SHP77 treated with DMSO at 0.1 percent for 48 hours (cell line): ENCODE measurements at places on chromosomes 16 and 17.

GRCh38 chr17:8459107-8459506 lies 23.4 kb downstream of the NDEL1 start:
- no peak for DNase-seq

DNA sequence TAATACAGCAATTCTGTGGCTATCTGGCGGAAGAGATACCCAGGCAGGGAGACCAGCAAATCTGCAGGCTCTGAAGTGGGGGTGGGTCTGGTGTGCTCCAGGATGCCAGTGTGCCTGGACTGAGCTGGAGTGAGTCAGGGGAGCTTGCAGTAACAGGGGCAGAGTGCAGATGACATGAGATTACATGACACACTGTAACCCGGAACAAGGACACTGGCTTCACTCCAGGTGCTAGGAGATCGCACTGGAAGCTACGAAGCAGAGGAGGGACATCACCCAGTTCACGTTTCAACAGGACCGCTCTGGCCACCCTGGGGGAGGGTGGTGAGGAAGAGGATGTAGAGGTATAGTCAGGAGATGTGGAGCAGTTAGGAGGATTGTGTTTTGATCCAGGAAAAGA lies 475.6 kb downstream of the CDH13 start:
- DNase-seq: no peak

GRCh38 chr17:8337802-8338752 lies 1.6 kb upstream of the ODF4 start:
- DNase-seq: no peak

DNA sequence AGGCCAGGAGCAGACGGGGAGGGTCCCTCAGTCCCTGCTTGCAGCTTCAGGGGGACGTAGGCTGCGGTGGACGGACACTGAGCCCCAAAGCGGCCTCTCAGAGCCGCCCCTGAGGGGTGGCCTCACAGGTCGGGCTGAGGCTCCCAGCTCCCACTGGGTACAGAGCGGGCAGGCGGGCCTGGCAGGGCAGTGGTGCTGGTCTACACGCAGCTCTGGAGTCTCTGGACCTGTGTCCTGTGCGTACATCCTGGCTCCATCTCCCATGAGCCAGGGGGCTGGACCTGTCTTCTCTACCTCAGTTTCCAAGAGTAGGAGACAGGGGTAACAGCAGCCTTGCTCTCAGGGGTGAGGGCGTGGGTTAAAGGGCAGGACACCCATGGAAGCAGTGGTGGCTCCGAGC lies 1.7 kb downstream of the DPEP1 start:
- DNase-seq: no peak

DNA sequence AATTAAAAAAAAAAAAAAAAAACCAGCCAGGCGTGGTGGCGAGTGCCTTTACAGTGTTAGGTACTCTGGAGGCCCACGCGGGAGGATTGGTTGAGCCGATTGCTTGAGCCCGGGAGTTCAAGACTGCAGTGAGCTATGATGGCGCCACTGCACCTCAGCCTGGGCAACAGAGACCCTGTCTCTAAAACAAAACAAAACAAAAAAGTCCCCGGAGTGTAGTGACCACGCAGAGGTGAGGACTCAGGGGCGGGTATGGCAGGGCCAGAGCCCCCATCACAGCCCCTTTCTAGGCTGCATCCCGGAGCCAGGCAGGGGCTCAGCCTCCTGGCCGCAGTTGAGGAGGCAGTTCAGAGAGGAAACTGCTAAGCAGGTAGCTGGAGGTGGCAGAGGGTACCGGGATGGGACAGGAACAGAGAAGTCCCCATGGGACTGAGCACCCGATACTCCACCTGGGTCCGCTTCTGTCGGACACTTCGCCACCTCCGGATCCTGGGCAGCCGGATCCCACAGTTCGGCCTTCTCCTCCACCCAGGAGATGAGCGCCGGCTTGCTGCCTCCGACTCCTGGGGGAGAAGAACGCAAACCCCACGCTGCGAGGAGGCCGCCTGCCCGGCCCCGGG lies 800 bp downstream of the ZNF747 start:
- no peak for DNase-seq

DNA sequence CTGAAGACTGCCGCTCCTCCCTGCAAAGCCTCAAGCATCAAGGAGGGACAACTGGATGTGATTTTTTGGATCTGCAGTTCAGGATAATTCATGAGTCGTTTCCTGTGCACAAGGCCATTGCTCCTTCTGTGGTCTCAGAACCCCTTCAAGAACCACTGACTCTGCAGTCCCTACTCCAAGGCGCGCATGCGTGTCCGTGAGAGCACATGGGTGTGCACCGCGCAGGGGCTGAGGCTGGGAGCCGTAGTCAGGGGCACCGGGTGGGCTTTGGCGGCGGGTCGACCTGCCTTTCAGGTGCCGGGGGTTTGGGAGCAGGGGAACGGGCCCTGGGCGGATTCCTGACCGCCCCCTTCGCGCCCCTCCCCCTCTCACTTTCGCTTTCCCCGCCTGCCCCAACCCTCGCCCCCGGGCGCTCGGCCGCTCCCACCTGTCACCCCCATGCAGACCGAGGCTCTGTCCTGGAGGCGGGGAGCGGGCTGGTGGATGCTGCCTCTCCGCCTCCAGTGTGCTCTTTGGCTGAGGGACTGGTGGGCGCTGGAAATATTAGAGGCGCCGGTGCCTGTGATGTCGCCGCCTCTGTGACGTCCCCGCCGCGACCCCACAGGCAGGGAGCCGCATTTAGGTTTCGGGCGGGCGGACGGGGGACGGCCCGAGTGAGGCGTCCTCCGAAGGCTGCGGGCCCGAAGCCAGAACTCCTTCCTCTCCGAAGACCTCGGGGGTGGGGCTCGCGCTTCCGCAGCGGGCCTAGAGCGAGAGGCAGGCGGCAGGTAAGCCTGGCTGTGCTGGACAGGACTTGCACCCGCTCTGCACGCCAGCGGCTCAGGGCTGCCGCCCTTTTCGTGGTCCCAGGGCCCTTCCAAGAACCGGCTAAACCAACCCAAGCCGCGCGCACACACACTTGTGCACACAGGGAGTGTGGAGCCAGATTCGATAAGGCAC lies at the start of gene SPATA32:
Gene SPATA32 (minus strand): TSS at position 518 of the 939 bp plus-strand sequence. CDS start 78 bp downstream, at position 440.
- no peak for DNase-seq

DNA sequence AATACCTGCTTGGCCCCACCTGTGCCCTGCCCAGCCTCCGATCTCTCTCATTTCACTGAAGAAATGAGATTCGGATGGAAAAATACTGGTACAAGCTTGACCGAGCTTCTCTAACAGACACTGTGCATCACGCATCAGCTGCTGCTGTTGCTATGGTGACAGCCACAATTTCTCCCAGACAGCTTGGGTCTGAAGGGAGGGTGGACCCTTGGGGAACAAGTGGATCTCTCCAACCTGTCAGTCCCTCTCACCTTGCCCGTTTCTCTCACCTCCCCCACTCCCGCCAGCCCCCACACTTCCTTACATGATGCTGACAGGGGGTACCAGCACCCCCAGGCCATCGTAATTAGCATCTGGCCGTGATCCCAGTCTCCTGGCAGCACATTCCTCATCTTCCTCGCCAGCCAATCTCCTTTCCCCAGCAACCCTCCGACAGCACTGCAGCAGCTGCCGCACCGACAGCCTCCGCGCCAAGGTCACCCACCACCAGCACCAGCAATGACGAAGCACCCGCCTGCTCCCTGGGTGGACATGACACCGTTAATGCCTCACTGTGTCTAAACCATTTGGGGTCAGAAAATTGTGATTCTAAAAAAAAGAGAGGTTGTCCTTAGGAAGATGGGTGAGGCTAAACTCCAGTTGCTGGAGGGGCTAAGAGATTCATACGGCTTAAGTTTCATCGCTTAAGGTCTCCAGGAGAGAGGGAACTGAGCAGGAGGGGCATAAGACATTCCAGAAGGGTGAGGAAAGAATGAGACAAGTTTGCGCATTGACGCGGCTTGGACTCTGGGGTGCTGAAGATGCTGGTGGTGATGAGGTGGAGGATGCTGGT lies 58.6 kb upstream of the TNRC6A start:
- peak; percentile 30 for DNase-seq

- DNase-seq: no peak
Observed at GRCh38 chr16:12462426-12463280, 341.0 kb downstream of the CPPED1 start.

DNA sequence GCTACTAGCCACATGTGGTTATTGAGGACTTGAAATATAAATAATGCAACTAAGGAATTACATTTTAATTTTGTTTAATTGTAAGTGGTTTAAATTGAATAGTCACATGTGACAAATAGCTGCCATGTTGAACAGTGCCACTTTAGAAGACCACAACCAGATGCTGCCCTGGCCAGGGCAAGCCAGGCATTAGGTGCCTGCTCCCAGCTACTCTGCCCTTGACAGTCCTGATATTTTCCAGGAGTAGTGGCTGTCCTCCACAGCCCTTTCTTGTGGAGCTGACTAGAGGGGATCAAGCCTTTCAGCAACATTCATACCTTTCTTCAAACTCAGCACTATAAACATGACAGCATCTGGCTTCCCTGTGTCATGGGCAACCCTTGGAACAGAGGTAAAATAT lies 31.0 kb downstream of the TMEM100 start:
- no peak for DNase-seq

DNA sequence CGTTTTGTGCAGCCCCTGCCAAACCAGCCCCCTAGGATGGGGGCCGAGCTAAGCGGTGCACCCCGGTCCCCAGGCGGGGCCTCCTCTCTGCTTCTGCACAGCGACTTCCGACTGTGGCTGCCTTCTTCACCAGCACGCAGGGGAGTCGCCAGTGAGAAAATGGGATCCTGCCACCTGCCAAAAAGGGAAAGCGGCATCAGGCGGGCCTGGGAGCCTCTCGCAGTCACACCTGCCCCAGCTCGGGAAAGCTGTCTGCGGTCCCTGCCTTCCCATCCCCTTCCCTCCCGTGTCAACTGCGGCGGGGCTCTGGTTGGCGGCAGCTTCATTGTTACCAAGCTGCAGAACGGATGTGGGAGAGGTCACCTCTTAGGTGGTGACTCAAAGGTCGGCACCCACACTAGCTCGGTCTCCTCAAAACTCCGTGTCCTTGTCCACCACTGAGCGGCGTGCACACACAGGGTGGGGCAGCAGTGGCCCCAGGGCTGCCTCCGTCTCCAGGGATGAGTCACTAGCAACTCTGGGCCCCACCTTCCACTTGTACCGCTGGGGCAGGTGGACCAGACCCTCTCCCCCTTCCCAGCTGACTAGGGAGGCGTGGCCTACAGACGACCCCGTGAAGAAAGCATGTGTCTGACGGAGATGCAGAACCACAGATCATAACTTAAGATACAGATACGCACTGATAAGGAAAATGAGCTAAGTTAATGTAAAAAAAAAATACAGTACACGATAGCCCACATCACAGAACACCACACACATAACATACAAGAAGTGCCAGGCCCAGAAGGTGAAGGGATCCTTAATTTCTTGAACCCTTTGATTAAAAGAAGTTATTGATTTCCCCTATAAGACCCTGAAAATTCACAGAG lies 1.5 kb upstream of the PCYT2 start:
- DNase-seq: no peak

DNA sequence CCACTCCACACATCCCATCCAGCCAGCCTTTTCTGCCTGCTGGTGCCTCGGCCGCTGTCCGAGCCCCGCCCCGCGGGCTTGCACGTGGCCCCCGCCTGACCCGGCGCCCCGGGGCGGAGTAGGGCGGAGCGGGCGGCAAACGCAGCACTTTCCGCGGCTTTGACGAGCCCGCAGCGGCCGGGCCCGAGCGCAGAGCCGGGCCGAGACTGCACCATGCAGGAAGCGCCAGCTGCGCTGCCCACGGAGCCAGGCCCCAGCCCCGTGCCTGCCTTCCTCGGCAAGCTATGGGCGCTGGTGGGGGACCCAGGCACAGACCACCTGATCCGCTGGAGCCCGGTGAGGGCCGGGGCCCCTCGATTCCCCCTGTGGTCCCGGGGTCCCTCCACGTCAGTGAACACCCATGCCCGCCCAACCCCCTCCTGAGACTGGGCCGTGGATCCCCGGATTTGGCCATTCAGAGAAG lies at the start of gene HSF4:
Gene HSF4 (plus strand): TSS at position 147 of the 463 bp plus-strand sequence. CDS start 67 bp downstream, at position 214.
- no peak for DNase-seq

GRCh38 chr17:56995766-56996165 lies 17.8 kb downstream of the SCPEP1 start:
- DNase-seq: no peak

GRCh38 chr16:57724531-57724930 lies 11.0 kb upstream of the KATNB1 start:
- DNase-seq: no peak

DNA sequence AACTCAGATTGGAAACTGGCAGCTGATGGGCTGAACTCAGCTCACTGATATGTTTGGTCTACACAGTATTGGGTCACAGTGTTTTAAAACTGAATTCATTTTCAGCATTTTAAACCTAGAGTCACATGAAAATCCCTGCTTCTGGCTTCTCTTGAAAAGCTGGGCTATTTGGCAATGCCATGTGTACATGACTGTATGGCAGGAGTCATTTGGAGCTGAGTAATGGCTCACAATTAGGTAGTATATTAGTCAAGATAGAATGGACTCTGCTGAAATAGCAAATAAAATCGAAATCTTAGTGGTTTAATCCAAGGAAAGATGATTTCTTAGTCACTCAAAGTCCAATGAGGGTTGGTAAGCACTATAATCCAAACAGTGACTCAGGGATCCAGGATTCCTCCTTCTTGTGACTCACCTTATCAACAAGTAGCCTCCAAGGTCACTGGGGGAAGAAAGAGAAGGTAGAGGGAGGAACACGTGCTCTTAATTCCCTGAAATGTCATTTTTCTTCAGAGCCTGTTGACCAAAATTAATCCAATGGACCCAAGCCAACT lies 13.9 kb upstream of the PMP22 start:
- DNase-seq: no peak

- no peak for DNase-seq
Observed at GRCh38 chr16:76276745-76277438, at the start of gene CNTNAP4. TSS of gene CNTNAP4 (plus strand) at chr16:76277401. CDS start at chr16:76277663, 262 bp downstream.

DNA sequence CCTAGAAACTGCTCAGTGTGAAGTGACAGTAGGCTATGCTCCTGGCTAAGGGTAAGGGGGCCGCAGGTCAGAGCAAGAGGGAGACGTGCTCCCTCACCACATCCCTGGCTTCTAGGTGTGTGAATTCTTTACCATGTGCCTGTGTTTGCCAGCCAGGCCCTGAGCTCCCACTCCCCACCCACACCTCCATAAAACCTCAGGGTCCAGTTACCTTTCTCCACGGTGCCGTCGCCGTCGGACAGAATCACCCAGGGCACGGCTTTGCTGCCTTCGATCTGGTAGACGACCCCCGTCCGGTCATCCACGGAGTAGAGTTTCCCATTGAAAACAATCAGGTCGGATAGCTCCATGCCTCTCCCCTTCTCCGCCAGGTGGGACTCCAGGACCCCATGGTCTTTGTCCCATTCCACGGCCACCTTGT lies 12.8 kb downstream of the CANT1 start:
- DNase-seq: no peak

DNA sequence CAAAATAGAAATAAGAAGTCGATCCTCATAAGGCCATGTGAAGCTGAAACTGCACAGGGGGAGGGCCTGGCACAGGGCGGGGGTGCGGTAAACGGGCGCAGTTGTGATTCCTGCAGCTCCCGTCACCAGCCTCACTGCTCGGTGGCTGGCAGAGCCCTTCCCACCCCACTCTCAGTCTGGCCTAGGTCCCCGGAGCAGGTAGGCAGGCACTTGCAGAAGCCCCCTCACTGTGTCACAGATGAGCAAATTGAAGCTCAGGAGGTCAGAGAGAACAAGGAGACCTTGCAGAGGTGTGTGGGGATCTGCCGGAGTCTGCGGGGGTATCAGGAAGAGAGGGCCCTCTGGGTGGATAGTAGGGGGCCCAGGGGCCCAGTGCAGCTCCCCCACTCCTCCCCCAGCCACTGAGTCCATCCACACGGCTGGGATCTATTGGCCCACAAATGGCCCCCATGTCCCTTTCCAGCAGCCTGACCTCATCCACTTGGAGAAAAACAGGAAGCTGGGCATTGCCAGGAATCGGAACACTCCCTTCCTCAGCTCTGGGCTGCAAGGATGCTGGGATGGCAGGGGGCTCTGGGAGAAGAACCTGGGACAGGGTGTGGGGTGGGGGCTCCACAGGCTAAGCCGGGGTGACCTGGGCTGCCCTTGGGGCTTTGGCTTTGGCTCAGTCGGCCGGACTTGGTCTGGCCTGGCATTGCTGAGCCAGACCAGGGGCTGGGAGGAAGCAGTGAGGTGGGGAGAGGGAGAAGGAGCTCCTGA lies 21.4 kb upstream of the MAP3K14 start:
- no peak for DNase-seq
